COLO829 (cell line): ENCODE measurements at places on chromosomes 16 and 17.

- peak; percentile 88 for DNase-seq
Measured at GRCh38 chr16:51538707-51539498, 387.8 kb upstream of the SALL1 start.

DNA sequence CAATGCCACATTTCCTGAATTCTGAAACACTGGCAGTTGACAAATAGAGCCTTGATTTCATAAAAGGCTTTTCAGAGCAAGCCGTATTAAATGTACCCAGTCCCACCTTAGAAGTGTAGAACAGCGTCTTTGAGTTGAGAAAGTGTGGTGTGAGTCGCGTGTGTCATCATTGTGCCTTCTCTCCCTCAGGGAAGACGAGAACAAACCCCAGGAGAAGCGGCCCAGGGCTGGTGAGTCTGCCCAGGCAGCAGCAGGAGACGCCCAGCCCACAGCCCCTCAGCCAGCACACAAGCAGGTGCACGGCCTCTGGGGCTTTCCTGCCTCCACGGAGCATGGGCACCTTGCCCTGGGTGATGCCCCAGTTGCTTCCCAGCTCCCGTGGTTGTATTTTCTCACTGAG lies 34.0 kb downstream of the CIBAR2 start:
- no peak for DNase-seq

GRCh38 chr17:17682737-17683680 lies 1.8 kb downstream of the RAI1 start:
- DNase-seq = no peak

- no peak for DNase-seq
Measured at GRCh38 chr16:10787304-10787703, 31.3 kb downstream of the TVP23A start.
